Right lobe of liver (tissue), 6 donors: ENCODE measurements at places on chromosomes 7 and 10.

DNA sequence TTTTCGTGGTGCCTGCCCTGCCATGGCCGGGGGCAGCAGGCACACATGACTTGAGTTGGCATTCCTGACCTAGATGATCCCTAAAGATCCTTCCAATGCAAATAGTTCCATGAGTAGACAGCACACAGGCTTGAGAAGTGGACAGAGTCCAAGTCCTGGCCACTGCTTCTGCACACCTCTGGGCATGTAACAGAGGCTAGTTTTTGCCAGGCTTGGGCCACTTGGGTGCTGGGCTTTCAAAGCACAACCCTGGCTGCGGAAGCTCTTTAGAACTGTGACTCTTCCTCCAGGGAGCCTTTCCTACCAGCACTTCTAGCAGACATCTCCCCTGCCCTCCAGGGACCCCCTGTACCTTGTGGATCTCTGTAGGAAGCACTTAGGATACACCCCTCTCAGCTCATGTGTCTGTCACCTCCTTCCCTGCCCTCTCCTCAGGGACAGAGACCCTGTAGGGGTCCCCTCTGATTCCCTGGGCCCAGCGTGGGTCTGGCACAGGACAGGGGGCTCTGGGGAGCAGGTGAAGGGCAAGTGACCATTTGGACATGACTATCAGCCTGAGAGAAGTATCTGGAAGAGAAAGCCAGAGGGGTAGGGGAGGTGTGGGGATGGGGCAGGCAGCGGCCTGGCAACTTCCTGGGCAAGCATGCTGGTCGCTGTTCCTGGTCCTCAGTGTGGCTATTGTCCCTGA lies 36.2 kb downstream of the ZCCHC24 start:
- peak; percentile 52 for DNase-seq

DNA sequence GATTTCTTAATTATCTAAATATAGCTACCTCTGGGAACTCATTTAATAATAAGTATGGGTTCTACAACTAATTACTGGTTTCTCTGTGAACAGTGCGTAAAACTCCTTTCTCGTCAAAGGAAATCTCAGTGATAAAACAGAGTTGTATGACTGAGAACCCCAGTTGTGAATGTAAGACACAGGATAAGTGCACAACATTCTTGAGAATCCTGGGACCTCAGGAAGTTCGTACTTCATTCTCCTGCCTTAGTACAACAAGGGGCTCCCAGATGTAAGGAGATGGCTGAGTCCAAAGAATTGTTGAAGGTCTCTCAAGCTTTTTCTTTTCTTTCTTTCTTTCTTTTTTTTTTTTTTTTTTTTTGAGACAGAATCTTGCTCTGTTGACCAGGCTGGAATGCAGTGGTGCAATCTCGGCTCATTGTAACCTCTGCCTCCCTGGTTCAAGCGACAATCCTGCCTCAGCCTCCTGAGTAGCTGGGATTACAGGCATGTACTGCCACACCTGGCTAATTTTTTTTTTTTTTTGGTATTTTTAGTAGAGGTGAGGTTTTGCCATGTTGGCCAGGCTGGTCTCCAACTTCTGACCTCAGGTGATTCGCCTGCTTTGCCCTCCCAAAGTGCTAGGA lies 12.5 kb downstream of the DENND10 start:
- DNase-seq: no peak

DNA sequence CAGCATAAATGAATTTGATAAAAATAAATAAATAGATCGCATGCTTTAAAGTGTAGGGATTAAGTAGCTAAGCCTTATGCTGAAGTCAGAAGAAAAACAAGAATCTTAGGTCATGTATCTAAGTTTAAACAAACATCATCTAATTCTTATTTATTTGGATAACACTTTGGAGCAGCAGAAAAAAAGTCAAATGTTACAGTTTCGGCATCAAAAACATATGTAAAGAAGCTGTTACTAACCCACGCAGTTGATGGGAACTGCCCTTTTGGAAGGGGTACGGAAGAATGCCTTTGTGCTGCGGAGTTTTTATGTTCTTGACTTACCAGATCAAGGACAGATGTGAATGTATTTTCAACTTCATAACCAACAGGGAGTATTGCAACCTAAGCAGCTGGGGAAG lies 37.3 kb upstream of the HABP2 start:
- no peak for DNase-seq

GRCh38 chr7:123115331-123115730 lies 84.4 kb downstream of the SLC13A1 start:
- DNase-seq: no peak

DNA sequence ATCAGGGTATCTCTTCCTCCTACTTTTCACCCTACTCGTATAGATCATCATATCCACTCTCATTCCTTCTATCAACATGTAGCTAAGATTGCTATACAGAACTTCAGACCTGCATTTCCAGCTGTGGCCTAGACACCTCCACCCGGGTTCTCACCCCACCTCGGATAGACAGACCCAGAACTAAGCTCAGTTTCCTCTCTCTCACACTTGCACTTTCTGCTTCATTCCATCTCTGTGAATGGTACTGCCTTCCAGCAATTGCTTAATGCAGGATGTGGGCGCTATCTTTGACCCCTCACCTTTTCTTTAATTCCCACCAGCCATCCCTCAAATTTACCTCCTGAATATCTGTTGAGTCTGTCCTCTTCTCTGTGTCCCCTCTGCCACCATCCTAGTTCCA lies 35.7 kb downstream of the AGK start:
- DNase-seq: no peak

DNA sequence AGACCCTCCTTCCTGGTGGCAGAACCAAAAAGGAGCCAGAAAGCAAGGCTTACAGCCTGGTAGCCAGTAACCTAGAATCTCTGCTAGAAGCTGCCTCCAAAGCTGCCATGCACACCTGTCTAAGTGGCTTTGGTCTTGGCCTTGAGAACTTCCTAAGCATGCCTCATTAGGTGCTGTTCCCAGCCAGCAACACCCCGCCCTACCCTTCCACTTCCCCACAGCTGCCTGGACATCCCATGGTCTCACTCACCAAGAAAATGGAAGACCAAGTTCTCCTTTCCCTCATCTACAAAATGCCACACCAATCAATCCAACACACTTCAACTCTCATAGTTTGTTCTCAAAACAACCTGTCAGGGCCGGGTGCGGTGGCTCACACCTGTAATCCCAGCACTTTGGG lies 4.2 kb downstream of the PSAP start:
- DNase-seq: no peak

GRCh38 chr10:52688899-52689298 lies 83.7 kb downstream of the MBL2 start:
- DNase-seq: no peak

DNA sequence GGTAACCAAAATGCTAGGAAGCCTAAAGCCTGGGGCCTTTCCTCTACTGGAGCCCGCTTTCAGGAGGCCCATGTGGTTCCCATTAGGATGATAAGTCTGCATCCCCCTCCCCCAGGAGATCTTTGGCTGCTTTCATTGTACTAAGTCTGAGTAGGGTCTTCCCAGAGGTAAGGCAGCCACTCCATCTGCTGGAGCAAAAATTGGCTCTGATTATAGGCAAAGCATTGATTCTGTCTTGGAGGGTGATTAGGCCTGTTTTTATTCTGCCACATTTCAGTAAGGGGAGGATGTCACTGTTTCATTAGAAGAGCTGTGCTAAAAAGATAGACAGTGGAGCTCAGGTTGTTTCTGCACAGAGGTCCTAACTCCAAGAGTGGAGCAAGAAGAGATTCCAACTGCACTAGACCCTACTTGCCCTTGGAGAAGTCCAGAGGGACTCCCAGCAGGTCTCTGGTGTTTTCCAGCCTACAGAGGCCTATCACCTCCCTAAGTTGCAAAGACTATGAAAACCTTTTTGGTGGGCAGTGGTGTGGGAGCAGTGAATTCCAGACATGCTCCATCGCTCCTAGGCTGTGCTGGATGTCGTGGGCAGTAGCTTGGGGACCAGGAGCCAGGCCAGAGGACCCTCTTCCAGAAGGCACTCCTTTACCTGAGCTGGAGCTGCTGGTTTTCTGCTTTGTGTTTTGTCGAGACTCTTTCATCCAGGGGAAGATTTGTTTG lies 7.1 kb upstream of the HOXA2 start:
- DNase-seq: no peak

DNA sequence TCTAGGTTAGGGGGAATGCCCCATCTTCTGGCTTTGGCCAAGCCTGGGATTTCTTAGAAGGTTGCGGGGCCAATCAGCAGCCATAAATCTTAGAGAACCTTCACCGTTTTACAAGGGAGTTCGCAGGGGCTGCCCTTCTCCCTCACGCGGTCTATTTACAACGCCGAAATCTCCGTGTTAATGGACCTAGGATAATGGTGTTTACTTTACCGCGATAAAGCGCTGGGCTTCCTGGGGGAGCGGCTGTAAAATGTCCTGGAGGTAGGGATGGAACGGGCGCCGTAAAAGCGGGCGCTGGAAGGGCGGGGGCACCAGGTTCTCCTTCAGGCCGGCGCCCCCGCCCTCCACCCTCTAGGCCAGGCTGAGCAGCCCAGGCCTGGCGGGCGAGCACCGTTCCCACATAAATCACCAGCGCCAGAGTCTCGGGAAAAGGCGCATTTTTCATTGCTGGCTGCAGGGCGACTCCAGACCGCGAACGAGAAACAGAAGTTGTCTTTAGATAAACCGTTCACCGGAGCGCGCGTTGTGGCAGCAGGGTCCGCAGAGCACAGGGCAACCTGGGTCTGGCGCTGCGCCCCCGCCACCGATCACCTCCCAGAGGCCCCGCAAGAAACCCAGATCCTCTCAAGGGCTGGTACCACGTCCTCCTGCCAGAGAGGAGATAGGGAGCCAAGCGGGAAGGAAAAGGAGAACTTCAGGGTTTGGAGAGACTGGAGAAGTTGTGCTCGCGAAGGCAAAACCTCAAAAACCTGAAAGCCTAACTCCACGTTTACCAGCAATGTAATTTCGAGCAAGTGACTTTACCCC lies 12.5 kb upstream of the NKX2-3 start:
- no peak for DNase-seq
